ENCODE measurements at places on chromosomes 13 and 19.

GRCh38 chr13:106879806-106880205 is 311.9 kb upstream of the ARGLU1 start:
- no peak for DNase-seq

DNA sequence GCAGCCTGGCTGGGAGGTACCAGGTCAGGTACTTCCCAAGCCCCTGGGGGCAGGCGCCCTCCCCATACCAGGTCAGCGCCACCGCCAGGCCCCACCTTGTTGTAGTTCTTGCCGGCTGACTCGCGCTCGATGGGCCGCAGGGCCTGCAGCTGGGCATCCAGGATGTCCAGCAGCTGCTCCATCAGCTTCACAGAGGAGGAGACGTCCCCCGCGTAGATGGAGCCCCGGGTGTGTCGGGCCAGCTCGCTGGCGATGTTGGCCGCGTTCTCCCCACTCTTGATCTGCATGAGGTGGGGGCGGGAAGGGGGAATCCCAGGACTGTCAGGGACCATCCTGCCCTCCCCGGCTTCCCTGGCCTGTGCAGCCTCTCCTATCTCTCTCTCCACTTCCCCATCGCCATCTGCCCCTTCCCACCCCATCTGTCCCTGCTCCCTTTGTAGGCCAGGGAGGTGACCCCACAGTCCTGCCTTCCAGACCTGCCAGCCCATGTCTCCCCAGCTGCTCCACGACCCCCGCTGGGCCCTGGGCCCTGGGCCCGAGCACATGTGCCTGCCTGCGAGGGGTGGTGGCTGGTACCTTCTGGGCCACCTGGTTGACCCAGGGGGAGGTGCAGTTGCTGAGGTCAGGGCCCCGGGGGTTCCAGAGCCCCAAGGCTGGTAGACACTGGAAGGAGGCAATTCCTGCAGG is 23.8 kb upstream of the ASF1B start:
- no peak for DNase-seq

DNA sequence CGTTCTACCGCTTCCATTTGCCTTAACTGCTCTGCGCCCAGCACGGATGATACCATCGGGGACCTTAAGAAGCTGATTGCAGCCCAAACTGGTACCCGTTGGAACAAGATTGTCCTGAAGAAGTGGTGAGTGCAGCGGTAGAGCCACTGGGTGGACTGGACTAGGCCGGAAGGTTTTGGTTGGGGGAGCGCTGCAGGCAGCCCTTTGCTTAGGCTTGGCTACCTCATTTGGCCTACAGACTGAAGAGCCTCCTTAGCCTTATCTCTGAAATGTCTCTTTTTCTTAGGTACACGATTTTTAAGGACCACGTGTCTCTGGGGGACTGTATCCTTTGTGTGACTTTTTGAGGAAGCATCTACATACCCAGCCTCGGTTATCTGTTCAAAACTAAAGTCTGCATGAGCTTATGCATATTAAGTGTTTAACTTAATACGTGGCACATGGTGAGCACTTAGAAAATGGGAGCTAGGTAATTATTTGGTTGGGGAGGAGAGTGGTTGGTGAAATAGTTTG is 889 bp downstream of the UBL5 start:
- DNase-seq: no peak

DNA sequence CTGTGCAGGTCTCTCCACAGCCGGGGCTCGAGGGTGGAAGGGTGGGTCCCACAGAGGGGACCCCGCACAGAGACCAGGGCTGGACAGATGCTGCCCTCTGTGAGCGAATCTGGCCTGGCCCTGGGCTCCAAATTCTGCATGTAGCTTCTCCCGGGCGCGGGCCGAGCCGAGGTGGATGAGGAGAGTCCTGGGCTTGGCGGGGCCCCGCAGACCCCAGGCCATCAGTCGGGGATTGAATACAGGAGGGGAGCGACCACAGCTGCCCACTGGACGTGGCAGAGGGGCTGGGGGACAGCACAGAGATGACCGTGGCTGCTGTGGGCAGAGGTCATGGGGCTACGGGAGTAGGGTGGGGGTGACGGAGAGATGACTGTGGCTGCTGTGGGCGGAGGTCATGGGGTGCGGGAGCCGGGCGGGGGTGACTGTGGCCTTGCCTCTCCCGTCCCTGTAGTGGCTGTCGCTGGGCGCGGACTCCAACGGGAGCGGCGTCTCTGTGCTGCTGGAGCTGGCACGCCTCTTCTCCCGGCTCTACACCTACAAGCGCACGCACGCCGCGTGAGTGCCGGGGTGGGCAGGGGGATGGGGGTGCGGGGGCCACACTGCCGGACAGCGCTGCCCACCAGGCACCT is 15.5 kb downstream of the NCLN start:
- no peak for DNase-seq

GRCh38 chr19:3365836-3366752 is at the start of gene NFIC:
TSS of gene NFIC (plus strand) at chr19:3366583. CDS start at chr19:3366637, 54 bp downstream.
- peak; percentile 66 for DNase-seq

DNA sequence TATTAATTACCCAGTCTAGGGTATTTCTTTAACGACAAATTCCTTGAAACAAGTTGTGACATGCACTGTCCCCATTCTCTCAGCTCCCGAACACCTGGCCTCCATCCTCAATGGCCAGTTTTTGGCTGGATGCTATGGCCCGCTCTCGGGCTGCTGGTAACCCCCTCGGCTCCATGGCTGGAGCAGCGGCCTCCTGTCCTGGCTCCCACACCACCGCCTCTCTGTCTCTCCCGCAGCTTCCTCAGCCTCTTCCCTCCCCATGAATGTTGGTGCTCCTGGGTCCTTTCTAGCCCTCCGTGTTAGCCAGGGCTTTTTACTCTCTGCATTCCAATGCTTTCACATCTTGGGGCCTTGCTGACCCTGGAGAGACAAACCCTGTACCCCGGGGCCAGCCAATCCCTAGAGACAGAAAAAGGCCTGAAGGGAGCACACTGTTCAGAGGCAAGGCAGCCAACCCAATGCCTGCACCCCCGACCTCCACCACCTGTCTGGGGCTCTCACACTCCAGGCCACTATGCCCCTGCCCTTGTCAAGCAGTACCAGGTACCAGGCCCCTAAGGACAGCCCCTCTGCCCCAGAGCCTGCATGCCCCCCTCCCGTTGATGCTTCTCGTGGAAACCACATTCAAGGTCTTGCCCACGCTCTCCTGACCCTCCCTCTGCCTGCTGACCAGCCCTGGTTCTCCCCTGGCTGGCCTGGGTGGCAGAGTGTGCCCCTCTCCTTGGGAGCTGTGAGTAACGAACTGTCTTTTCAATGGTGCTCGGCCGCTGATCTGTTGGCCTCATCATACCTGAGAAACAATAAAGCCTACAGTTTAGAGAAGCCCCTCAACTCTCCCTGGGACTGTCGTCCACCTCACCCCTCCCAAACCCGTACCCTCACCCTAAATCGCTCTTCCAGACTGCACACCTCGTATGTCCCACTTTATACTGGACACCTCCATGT is 86.9 kb upstream of the GPR183 start:
- peak; percentile 4 for DNase-seq

GRCh38 chr13:29538652-29539040 is 56.8 kb downstream of the SLC7A1 start:
- no peak for DNase-seq

Data from activated CD8-positive, alpha-beta T cell treated with anti-CD3 and anti-CD28 coated beads for 36 hours (primary cell).